SHP77 (cell line): ENCODE measurements at places on chromosomes 13 and 19.

DNA sequence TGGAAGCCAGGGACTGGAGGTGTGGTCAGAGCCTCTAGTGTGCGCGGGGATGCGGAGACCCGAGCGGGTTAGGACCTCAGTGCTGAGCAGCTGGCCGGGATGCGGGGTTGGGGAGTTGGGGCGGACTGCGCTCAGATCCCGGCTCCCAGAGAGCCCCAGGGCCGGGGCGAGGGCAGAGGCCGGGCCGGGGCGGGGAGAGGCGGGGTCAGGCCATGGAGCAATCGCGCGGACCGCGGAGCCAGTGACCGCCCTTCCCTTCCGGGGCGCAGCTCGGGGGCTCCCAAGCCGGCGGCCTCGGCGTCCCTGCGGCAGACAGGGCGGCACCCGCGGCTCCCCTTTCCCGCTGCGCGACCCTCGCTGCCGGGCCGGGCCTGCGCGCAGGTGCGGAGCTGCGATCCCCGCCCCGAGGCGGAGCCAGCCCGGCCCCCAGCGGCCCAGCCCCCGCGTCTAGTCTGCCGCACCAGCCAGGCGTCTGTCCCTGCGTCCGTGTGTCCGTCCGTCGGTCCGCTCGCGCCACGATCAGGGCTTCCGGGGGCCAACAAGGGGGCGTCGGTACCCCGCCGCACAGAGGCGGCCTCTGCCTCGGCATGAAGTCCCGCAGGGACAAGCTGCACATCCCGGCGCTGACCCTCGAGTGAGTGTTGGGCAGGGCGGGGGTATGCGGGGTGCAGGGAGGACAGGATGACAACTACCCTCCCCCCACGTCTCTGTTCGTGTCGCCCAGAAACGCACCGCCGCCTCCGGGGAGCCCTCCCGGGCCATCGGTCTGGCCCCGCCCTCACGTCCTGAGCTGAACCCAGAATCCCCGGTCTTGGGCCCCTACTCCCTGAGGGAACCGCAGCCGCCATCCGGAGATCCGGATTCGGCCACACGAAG is 12.4 kb downstream of the MAST3 start:
- DNase-seq = no peak

DNA sequence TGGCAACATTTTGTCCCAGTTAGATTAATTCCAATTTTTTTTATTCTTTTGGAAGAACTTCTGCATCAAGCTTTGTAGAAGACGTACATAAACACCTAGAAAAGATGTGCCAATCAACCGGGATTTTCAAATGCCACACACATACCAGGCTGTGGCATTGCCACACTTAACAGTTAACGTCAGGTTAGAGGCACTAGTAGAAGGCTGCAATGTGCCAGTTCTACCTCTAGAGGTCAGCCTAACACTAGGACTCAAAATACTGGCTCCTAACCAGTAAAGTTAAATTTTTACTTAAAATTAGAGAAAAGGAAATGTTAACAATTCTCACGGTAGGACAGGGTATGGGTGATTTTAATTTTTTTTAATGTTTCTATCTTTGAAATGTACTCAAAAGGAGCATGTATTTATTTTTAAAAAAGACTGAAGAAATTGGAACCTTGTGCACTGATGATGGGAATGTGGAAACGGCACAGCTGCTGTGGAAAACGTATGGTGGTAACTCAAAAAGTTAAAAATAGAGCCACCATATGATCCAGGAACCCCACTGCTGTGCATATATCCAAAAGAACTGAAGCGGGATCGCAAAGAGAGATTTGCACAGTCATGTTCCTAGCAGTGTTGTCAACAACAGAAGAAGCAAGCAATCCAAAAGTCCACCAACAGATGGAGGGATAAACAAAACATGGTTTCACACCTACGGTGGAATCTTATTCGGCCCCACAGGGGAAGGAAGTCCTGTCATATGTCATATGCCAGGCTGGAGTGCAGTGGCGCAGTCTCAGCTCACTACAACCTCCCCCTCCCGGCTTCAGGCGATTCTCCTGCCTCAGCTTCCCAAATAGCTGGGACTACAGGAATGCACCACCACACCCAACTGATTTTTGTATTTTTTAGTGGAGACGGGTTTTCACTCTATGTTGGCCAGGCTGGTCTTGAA is 30.3 kb downstream of the CRYL1 start:
- peak; percentile 11 for DNase-seq

- DNase-seq = peak; percentile 54
These were observed 13.3 kb downstream of the KCNC3 start for GRCh38 chr19:50315773-50316448.

GRCh38 chr13:19089315-19089714 is 92.3 kb downstream of the TUBA3C start:
- DNase-seq = no peak

GRCh38 chr13:73194310-73194709 is 135.5 kb downstream of the KLF5 start:
- DNase-seq = no peak

- no peak for DNase-seq
These were observed 56.7 kb downstream of the AKAP11 start for GRCh38 chr13:42328672-42329071.

- no peak for DNase-seq
These were observed 600.0 kb downstream of the KCTD12 start for GRCh38 chr13:76286178-76286577.

- DNase-seq = no peak
These were observed 375.3 kb downstream of the MTUS2 start for GRCh38 chr13:29195456-29195855.

GRCh38 chr13:91544723-91545122 is 146.3 kb downstream of the GPC5 start:
- DNase-seq = no peak

DNA sequence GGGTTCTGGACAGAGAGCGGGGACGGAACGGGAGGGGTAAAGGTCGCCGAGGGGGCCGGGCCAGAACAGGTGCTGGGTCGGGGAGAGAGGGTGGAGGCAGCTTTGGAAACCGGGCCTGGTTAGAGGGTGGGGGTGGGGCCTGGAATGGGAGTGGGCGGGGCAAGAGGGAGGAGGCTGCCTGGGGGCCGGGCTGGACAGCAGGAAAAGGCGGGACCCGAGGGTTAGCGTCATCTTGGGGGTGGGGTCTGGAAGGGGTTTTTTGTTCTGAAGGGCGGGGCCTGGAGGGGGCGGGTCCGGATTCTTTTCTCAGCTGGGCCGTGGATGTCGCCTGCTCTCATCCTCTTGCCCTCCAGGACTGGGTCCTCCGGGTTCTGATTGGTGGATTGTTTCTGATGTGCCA is 4.3 kb upstream of the ZNF813 start:
- no peak for DNase-seq

DNA sequence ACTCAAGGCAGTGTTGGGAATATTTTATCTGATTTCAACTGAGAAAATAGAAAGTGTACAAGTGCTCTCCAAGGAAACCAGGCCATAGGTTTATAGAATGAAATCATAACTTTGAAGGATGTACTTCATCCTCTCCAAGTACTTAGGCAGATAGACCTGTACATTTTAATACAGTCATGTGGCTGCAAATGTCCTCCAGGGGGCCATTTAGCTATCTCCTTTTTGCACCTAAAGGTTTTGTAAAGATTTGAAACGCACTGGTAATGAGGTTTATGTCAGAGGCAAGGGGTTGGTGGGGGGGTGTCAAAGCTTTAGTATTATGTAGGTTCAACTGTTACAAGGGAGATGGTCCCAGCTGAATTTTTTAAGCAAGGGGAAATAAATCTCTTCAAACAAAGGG is 364.4 kb downstream of the DCT start:
- DNase-seq = no peak

DNA sequence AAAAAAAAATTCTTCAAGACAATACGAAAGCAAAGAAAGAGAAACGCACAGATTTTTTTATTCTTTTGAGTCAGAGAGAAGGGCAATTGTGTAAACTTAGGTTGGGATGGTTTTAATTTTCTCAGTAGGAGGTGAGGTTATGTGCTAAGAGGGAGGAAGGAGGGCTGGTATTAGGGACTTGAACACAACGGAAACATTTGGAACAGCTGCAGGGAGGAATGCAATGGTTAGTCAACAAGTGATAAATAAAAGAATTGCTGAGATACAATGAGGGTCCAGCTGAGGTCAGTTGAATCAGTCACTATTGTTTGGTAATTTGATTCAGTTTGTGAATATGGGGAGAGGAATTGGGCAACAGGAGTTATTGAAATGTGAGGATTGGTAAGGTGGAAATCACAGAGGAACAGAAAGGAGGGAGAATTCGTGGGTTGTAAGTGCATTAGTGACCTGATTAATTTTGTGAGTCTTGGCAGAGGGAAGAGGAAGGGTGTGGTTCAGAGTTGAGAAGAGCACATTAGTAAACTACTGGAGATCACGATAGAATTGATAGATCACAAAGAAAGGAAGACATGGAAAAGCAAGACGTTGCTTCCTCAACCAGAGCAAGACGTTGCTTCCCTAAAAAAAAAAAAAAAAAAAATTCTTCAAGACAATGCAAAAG is 499.5 kb upstream of the SPRY2 start:
- no peak for DNase-seq

- DNase-seq = no peak
These were observed 147.6 kb downstream of the RBM26 start for GRCh38 chr13:79258489-79258888.

DNA sequence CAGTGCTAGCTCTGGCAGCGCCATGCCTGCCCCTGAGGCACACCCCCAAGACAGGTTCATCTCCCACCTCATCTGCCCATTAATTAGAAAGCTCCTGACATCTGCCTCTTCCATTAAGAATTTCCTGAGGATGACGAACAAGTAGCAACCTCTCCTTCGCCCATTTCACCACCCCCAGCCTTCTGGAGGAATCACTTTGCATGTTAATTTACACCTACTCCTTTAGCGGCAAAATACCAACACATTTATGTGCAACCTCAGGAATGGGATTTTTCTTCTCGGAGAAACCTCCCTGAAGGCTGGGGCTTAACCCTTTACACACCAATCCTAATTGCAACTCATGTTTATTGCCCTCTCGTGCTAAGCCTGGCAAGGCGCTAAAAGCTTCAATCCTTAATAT is 13.8 kb downstream of the SLC7A1 start:
- DNase-seq = no peak

DNA sequence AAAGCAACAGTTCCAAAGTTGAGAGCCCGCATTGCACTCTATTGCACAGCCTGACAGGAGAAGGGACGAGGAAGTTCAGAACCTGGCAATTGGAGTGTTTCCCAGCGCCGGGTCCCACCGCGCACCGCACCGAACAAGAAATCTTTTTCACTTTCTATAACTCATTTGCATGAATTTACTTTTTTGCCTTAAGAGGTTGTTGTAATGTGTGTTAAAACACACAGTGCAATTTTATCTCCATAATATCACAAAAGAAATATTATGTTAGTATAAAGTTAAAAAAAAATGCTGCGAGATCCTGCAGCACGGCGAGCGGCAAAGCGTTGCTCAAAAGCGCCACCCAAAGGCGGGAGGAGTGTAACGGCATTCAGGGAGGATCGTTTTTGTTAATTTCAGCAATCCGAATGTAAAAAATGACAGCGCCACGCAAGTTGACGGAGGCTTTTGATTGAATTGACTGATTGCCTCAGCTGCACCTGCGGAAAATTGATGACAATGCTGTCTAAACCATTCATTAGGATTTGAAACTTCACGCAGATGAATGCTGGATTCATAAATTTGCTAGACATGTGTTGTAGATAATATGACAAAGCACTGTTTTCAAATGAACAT is 303.6 kb upstream of the ZNF507 start:
- no peak for DNase-seq

- DNase-seq = peak; percentile 67
These were observed at the start of gene KCTD15 for GRCh38 chr19:33796164-33796875. Gene KCTD15 (plus strand): TSS chr19:33796870. CDS start chr19:33800455, 3,585 bp downstream.
